ENCODE measurements at places on chromosomes 1 and 21.

- DNase-seq, result no peak
Measured at GRCh38 chr1:223126741-223127140, 16.3 kb downstream of the TLR5 start.

DNA sequence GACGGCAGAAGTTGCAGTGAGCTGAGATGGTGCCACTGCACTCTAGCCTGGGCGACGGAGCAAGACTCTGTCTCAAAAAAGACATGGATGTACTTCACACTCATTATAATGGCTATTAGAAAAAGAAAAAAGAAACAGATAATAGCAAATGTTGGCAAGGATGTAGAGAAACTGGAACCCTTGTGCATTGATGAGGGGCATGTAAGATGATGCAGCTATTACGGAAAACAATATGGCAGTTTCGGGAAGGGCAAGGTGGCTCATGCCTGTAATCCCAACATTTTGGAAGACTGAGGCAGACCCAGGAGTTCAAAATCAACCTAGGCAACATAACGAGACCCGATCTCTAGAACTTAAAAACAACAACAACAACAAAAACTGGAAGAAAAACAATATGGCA, 22.3 kb downstream of the TRIT1 start:
- DNase-seq, result no peak

GRCh38 chr21:34819357-34819999, 150.7 kb downstream of the CLIC6 start:
- no peak for DNase-seq

- DNase-seq, result no peak
Measured at GRCh38 chr1:27744556-27744955, 18.8 kb downstream of the FAM76A start.

- DNase-seq, result peak; percentile 95
Measured at GRCh38 chr1:230105754-230106625, 39.0 kb downstream of the GALNT2 start.

- peak; percentile 84 for DNase-seq
Measured at GRCh38 chr1:6267686-6268322, 6.9 kb upstream of the GPR153 start.

GRCh38 chr1:158153179-158153578, 27.5 kb upstream of the CD1D start:
- peak; percentile 25 for DNase-seq

- DNase-seq, result no peak
Measured at GRCh38 chr1:27161594-27161993, 6.7 kb upstream of the SLC9A1 start.

DNA sequence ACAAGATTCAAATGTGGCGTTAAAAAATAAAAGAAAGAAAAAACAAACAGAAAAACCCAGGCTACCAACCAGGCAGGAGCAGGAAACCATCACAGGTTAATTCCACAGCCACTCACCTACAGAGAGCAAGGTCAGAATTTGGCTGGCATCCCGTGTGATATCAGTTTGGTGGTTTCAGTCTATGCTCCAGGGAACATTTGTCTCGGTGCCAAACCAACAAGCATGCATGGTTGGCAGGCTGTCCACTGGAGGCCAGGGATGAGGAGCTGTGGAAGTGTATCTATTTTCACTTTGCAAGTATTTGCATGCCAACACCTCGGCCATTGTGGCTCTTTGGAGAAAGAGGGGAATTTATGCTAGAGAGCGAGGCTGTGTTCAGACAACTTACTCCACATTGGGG, 53.1 kb upstream of the PROX1 start:
- no peak for DNase-seq

- DNase-seq, result no peak
Measured at GRCh38 chr1:7292036-7292681, 478.9 kb upstream of the VAMP3 start.

DNA sequence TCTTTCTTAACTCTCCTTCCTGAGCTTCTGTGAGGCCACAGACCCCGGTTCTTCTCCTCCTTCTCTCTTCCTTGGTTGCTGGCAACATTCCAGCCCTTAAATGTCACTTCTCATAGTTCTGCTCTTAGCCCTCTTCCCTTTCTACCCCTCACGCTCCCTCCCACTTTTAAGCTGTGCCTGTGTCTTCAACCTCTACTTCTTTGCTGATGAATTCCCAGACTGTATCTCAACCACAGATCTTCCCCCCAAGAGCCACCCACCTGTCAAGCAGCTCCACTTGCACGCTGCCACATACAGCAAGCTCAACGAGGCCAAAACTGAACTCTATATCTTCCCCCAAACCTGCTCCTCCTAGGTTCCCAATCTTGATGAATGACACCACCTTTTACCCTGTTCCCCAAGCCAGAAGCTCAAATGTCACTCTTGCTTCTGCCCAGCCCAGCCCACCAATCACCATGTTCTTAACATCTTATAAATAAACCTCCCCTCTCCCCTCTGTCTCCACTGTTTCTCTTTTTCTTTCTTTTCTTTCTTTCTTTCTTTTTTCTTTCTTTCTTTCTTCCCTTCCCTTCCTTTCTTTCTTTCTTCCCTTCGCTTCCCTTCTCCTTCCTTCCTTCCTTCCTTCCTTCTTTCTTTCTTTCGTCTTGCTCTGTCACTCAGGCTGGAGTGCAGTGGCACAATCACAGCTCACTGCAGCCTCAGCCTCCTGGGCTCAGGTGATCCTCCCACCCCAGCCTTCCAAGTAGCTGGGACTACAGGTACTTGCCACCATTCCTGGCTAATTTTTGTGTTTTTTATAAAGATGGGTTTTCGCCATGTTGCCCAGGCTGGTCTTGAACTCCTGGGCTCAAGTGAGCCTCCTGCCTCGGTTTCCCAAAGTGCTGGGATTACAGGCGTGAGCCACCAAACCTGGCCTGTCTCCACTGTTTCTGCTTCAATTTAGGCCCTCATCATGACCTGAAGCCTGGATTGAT, 19.8 kb upstream of the PTP4A2 start:
- DNase-seq, result no peak

DNA sequence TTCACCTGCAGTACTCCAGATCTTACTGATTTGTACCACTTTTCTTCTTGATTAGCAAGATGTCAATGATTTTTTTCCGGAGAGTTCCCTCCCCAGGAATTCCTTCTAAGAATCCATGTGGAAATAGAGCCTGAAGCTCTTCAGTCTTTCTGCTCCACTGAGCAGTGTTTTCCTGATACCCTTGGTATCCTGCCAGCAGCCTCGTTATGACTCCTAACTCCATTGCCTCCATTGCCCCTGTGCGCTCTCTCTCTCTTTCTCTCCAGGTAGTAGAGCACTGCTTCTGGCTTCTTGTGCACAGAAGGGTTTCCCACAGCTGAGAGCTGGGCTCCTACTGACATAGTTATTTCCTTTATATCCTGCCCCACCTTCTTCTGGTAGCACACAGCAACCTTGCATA, 12.2 kb downstream of the UBE2U start:
- DNase-seq, result no peak

GRCh38 chr1:242842094-242842493, 317.6 kb upstream of the PLD5 start:
- no peak for DNase-seq

GRCh38 chr1:29186707-29187106, 5.0 kb upstream of the SRSF4 start:
- DNase-seq, result no peak

DNA sequence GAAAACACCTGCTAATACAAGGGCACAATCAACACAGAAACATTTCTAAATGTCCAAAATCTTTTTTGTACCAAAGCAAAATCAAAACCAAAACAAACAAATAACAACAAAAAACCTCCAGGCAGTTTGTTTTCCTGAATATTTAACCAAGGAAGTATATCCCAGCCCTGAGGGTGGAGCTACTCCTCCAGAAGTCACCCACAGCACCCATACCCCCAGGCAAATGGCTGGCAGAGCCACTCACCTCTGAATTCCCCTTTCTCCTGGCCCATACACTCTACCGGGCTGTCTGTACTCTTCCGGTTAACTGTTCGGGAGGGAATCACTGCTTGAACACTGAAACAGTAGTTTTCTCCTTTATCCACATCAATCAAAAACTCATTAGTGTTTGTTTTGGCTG, 9.5 kb downstream of the F3 start:
- no peak for DNase-seq

- DNase-seq, result peak; percentile 78
Measured at GRCh38 chr1:203888807-203889251, 27.4 kb downstream of the SNRPE start.

- no peak for DNase-seq
Measured at GRCh38 chr1:183276386-183277080, 90.5 kb downstream of the LAMC2 start.

- no peak for DNase-seq
Measured at GRCh38 chr21:44985441-44986401, 45.9 kb downstream of the SLX9 start.

DNA sequence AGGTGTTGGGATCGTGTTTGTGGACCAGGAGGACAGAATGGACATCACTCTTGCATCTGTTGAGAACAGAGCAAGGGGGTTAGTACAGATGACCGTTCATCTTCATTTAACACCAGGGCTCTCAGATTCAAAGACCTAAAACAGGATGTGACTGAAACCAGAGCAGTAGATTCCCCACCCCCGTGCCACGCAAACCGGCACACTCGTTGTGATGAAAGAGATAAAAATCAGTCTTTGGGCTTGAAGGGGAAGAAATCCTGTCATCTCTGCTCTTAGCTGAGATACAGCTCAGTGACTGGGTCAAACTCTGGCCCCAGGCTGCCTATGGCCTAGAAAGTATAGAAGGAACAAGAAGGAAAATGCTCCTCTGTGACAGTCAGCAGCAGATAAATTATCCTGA, 146.2 kb upstream of the KRTAP19-8 start:
- DNase-seq, result no peak

- peak; percentile 52 for DNase-seq
Measured at GRCh38 chr1:53153752-53154151, 11.3 kb upstream of the SLC1A7 start.

DNA sequence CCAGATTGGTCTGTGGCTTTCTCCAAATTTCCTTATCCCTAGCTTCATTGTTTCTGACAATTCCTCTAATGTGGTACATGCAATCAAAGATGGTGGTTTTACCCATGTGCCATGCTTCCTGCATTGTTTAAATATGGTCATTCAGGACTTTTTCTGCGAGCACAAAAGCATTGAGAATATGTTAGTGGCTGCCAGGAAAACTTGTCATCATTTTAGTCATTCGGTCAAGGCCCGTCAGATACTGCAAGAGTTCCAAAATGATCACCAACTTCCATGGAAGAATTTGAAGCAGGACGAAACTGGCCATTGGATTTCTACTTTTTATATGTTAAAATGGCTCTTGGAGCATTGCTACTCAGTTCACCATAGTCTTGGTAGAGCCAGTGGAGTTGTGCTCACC, 3.7 kb downstream of the ZBED6 start:
- peak; percentile 69 for DNase-seq

- peak; percentile 22 for DNase-seq
Measured at GRCh38 chr1:3731583-3732433, 20.4 kb upstream of the CCDC27 start.

GRCh38 chr1:104238991-104239390, 489.3 kb downstream of the AMY1C start:
- peak; percentile 1 for DNase-seq

GRCh38 chr1:101728029-101728428, 268.7 kb downstream of the OLFM3 start:
- DNase-seq, result no peak

DNA sequence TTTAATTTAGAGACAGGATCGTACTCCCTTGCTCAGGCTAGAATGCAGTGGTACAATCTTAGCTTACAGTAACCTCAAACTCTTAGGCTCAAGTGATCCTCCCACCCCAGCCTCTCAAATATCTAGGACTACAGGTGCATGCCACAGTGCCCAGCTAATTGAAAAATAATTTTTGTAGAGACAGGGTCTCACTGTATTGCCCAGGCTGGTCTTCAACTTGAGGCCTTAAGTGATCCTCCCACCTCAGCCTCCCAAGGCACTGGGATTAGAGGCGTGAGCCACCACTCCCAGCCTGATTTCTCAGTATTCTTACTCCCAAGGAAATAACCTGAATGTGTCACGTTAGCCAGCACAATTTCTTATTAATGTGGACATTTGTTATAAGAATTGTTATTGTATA, 9.8 kb downstream of the RLF start:
- no peak for DNase-seq

- DNase-seq, result no peak
Measured at GRCh38 chr1:2906085-2906484, 104.6 kb upstream of the TTC34 start.

DNA sequence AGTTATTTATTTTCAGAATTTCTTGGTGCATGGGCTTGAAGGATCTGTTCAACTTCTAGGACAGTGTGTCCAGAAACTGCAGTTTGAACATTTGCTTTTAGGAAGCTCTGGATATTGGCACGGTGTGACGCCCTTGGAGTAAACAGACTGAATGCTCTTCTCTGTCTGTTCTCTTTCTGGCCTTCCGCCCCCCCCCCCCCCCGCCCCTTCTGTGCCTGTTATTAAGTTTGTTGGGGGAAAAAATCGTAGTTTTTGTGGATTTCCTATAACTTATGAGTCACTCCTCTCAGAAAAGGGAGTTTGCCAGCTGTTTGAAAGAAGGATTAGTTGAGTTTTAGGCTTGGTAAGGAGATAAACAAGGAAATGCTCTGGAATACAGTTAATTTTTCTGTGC, 1.2 kb downstream of the KCTD3 start:
- peak; percentile 75 for DNase-seq

DNA sequence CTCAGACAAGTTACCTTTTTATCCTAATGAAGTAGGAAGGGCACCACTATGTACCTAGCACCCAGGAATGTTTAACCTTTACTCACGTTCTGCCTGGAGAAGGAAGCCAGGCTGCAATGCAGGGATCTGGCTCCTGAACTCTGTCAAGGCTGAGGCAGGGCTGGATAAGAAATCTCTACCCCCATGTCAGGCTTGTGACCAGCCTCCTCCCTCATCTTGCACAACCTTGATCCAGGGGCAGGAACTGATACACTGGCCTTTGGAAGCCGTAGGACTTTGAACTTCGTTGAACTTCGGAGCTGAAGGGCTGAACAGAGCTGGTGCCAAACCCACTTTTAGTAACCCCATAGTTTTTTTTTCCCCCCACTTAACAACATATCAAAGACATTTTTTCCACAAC, 8.0 kb upstream of the AKR1A1 start:
- no peak for DNase-seq

DNA sequence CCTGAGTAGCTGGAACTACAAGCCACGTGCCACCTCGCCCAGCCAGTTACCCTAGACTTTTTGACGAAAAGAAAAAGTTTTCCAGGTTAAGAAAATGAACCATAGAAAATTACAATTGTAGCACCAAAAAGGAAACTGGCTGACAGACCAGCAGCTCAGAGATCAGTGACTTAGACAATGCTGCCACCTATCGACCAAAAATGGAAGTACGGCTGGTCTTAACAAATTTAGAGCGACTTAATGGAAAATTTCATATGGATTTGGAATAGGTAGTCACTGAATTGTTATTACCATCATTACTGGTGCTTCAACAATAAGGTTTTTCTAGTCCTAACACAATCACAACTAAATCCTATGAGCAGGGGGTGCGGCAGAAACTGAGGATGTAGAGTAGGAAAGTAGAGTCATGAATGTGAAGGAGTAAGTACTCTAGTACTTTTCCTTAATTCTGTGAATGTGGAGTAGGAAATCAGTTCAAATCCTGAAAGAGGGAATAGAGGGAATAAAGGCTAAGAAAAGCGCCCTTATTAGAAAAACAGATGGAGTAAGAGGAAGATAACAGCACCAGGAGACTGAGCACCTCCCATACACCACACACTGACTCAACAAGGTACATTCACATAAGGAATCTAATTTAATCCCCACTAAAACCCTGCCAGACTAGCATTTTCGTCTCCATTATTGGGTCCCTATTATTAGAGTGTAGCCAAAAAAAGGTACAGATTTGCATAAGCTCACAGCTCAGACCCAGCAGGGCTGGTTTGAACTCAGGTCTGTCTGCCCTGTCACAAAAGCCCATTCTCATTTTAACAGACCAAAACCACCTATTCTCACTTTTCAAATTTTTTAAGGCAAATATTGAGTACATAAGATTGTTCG, 37.9 kb upstream of the MGST3 start:
- peak; percentile 68 for DNase-seq

GRCh38 chr1:101198842-101199636, 37.8 kb upstream of the S1PR1 start:
- DNase-seq, result no peak
